ENCODE measurements at places on chromosomes 3 and 15.

DNA sequence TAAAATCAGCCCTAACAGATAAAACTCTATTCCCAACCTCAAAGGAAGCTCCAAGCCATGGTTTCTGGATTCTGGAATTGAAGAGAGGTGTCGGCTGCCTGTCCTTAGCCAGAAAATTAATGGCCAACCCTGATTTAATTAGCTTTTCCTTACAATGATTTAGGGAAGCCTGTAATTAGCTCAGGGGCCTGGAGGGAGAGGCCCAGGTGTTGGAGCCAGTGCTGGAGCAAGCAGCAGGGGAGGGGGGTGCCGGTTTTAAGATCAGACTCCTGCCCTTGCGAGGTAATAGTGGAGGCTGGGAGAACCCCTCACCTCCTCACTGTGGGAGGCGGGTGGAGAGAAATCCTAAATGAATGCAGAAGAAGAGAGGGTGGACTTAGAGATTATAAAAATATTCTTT lies 14.7 kb upstream of the ATP2B2 start:
- DNase-seq, result no peak

DNA sequence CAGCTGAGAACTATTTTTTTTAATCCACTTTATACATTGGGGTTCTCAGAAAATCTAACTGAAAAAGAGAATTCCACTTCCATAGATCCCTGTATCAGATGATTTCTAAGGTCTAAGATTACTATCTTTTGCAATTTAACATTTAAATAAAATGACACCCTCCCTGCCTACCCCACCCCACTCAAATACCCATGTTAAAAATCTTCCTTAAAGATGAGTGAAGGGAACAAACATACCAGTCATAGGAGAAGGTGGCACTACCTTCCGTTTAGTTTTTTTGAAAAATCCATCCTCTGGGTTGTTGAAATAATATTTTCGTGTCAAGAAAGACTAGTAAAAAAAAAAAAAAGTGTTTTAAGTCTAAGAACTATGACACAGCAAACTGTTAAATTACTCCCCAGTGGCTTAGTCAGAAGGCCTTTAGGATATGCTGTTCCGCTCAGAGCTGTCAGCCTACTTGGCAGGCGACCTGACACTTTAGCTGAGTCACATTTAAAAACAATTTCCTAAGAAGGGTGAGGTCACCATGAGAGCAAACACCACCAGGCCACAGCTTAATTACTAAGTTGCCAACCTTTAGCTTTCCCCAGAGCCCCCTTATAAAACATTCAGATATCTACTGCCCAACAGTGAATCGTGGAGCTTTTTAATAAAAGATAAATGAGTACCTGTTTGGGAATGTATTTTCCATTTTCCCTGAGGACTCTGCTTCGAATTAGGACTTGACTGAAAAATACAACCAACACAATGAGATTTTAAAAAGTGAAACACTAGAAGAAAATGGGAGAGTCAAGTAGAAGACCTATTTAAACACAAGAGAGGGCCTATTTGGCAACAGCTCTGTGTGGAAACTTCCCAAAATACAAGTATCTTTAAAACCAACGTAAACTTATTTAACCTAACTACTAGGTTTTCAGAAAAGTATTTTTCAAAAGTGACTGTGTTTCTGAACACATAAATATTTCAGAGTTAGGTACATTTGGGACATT lies 9.6 kb downstream of the EMC3 start:
- no peak for DNase-seq

DNA sequence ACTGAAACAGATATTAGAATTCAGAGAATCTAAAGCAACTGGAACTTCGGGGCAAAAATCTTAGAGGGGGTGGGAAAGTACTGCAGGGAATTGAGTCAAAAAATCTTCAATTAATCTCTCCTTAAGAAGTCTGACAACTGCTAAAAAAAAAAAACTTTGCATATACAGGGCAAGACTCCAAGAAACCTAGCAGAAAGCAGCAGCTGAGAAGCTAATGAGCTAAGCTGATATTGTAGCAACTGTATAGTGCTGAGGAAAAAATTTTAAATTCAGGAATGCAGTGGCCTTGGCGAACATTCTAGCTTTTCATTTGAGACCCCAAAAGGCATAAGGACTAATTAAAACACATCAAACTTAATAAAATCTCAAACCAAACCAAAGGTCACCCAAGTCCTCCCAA lies 113.6 kb downstream of the SCAPER start:
- DNase-seq, result no peak

- no peak for DNase-seq
Measured at GRCh38 chr15:70902107-70902506, 9.5 kb downstream of the LRRC49 start.

DNA sequence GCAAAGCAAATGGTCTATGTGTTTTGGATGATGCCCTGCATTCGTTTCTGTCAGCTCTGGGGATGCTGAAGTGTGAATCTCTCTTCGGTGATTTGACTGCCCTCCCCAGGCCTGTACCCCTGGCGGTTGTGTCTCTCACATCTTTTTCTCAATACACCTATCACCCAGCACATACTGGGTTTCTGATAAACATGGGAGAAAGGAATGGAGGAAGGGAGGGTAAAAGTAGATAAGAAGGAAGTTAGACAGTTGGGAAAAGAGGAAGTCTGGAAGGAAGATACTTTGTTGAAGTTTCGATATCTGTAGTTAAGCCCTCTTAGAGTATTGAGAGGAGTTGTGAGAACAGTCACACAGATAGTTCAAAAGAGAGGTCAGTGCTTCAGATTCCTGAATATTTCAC lies 35.8 kb upstream of the LRTM1 start:
- no peak for DNase-seq

DNA sequence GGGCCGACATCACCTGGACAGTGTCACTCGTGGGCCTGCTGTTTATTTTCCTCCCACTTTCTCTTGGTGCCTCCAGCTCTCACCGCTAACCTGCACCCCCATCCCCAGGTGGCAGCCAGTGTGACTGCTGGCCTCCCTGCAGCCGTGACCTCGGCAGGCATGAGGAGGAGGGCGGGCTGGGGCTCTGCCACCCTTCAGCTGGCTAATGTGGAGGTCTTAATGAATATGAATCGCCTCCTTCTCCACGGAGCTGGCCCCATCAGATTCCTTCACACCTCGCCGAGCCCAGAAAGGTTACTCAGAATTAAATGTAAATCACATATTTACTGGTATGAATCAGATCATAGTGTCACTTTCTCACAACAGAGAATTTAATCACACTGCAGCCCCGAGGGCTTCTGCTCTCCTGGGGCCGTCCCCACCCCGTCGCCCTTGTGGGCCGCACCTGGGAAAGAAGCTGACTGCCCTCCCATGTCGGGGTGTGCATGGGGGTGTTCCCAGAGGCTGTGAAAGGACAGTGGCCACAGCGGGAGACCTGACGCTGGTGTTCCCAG lies 171.1 kb upstream of the TLE3 start:
- no peak for DNase-seq

DNA sequence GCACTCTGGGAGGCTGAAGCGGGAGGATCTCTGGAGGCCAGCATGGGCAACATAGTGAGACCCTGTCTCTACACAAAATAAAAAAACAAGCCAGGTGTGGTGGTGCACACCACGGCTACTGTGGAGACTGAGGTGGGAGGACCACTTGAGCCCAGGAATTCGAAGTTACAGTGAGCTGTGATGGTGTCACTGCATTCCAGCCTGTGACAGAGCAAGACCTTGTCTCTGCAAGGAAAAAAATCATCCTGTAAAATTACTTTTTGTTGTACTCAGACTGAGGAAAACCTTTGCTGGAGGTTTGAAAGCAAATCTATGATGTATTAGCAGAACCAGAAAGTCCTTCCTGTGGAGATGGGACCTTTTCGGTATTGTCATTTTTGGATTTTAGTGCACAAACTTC lies 63.3 kb downstream of the ATP1B3 start:
- no peak for DNase-seq

DNA sequence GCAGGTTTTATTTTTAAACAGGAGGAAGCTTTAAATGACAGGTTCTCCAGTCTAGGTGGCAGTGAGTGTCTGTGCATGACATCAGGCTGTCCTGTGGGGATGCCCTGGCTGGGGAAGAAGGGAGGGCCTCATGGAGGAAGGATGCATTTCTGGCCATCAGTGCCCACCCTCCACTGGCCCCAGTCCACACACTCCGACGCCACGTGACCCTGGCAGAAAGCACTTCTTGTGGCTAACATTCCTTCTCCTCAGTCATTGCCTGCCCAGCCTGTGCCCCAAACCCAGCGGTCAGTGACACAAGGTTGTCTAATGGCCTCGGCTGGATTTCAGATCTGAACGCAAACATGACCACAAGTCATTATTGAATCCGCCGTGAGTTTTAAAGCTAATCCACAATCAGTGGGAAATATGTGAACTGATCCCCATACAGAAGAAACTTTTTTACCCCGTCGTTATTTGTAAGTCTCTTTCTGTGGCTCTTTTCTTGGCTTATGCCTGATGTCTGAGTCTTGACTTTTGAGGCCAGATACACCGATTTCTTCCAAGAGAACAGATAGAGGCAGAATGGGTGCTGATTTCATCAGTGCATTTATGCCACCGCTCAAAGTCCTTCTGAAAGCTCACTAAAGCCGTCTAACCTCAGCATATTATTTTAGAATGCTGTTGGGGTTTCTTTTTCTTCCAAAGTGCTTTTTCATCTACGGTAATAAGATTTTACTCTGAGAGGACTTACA lies 17.3 kb upstream of the LRRK1 start:
- DNase-seq, result no peak

GRCh38 chr3:23549148-23549910 lies 256.4 kb upstream of the UBE2E1 start:
- no peak for DNase-seq

DNA sequence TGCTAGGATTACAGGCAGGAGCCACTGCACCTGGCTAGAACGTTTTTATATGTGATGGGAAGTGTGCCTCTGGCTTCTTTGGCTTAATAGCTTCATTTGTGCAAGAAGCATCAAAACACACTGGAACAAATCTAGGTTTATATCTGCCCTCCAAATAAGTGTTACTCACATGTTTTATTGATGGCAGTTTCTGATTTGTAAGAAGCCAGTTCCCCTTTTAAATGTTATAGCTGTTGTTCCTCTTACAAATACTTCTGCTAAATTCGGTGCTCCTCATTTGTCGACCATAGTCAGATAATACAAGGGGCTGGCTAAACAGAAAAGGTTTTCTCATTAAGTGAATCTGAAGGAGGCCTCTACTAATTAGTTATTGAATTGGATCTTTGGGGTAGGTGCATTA lies 307.1 kb upstream of the SEMA6D start:
- no peak for DNase-seq

DNA sequence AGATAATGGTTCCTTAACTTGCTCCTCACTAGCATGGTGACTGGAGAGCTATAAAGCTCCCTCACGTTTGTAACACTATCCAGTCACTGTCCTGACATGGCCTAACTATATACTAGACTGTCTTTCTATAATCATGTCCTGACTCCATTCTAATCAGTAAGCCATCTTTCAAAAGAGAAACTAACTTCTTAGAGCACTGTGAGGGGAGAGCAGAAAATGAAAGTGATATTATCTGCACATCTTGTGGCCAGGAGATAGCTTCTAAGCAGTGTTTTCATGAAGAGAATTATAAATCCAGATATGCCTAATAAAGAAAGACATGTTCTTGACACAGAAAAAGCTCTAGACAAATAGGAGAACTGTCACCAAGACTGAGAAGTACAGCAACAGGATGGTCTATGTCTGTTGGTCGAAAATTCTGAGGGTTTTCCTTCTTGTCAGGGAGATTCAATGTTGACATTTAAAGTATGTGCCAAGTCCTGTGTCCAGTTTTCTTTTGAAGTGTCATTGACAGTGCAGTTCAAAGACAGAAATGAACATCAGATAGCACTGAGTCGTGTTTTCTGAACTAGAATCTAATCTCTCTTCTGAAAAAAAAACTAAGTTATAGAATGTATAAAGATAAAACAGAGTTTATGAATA lies 230.6 kb upstream of the PEX5L start:
- no peak for DNase-seq

GRCh38 chr3:159791336-159791735 lies 197.3 kb upstream of the IL12A start:
- DNase-seq, result no peak

GRCh38 chr15:77982127-77982490 lies 95.4 kb downstream of the TBC1D2B start:
- DNase-seq, result no peak

DNA sequence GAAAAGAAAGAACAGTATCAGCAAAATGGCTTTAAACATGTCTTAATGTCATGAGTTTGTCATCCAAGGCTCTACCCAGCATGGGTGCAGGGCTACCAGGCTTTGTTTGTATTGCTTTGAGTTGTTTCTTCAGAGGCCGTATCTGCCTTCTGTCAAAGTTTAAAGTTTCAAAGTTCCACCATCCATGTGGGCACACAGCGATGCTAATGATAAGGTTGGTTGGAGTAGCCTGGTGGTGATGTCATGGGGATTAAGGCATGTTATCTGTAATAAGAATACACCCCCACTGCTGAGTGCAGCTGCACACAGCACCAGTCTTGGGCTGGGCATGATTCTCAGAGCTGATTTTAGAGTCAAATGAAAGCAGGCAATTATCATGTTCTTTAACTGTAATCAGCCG lies 72.0 kb upstream of the LRTM1 start:
- no peak for DNase-seq

GRCh38 chr15:101500865-101501551 lies 11.5 kb upstream of the PCSK6 start:
- no peak for DNase-seq

- no peak for DNase-seq
Measured at GRCh38 chr3:68771681-68772080, 160.7 kb downstream of the TAFA4 start.

DNA sequence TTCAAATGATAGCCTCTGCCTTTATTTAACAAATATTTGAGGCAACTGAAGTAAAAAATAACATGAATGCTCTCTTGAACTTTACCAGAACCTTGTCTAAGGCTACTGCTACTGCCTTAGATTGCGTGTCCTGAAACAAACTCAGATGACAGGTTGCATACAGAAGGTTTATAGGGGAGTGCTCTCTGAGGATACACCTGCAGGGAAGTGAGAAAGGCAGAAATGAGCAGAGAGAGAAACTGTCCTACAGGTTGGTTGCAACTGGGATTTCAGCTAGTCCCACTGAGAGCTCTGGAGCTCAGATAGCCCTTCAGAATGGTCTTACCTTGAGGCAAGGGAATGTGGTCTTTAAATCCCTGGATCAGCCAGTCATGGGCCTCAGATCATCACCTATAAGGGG lies 165.5 kb downstream of the IL5RA start:
- no peak for DNase-seq

GRCh38 chr3:96319166-96319565 lies 495.2 kb upstream of the EPHA6 start:
- DNase-seq, result no peak

GRCh38 chr3:160163229-160163878 lies 61.9 kb upstream of the C3orf80 start:
- no peak for DNase-seq

- DNase-seq, result no peak
Measured at GRCh38 chr3:179450901-179451264, 387 bp downstream of the GNB4 start.

GRCh38 chr3:58434990-58435389 lies 1.4 kb upstream of the PDHB start:
- no peak for DNase-seq

GRCh38 chr3:5187920-5188418 lies 462 bp downstream of the EDEM1 start:
- peak; percentile 48 for DNase-seq

DNA sequence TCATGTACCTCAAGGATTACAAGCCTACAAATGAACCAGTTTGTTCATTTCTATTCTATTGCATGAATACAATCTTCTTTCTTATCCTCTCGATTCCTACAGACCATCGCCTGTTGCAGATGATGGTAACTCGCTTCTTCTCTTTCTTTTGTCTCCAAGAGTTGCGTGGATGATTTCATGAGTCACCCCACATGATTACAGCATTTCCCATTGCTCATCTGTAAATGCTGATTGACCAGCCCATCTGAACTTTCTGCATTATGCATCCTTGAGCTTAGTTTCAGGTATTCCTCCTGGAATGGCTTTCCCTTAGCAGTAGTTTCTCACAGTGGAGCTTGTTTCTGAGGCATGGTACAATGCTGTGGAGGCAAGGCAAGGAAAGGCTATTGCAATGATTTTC lies 109.6 kb upstream of the TOPAZ1 start:
- no peak for DNase-seq

All from activated CD4-positive, alpha-beta T cell treated with anti-CD3 and anti-CD28 coated beads, Interleukin-2, amount 50 U/mL, for 1 hour (primary cell).